ENCODE measurements at places on chromosomes 7 and 10.

DNA sequence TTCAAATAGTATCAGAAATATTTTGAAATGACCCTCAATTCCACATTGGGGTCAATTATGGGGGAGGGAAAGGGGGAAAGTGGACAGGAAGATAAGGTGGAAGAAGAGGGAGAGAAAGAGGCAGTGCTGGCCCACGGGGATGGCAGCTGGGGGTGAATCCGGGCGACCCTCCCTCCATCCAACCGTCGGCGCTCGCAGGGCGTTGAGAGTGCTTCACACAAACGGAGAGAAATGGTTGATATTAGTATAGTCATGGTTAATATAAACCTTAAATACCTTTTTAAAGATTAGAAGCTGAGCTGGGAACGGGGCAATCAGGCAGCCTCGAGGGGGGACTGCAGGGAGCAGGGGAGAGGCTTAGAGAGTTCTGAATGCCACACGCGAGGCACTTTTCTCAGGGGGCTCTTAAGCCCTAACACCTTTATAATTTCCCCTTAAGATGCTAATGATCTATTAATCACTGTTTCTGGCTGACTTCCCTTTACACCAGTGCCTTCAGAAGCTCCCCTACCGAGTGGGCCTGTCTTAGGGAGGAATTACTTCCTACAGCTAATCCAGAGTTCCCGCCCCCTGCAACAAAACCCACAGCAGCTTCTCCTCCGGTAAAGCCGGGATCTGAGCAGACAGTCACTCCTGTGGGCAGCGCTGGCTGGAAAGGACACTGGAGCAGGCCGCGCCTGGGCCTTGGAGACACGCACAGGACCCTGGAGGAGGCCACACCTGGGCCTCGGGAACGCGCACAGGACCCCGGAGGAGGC, 39.5 kb downstream of the PRKAG2 start:
- DNase-seq: no peak

DNA sequence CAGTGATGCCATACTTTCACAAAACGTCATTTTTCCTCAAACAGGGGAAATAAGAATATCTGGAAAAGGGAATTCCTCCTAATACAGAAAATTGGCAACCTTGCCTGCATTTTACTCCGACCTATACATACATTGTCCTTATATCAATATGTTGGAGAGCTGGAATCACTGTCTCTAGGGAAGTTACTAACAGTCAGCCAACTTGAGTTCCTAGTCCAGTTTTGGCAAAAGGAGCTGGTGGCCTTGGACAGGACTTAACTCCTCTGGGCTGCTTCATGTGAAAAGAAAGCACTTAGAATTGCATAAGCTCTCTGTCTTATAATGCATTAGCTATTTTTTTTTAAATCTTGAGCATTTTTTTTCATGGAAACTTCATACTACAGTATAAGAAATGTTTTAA, 174.2 kb upstream of the HGF start:
- peak; percentile 22 for DNase-seq

DNA sequence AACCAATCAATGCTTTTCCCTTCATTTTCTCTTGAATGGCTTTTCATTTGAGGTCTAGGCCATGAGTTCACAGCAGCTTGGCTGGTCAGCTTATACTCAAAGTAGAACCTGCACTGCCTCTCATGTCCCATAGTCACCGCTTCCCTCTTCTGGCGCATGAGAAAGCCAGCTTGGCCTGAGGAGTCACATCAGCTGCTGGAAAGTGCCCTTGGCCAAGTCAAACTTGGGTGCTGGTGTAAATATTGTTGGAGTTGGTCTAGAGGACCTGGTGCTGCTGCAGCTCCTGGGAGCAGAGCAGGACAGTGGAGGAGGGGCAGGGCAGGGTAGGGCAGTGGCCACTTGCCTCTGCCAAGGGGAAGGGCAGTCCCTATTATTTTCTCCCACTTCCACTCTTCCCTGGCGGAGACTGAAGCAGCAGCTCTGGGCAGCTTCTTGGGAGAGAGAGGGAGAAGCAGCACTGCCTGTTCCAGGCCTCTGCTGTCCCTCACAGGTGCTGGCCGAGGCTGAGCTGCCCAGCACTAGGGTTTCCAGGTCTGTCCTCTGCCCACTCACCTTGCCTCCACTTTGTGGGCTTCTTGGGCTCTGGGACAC, 12.8 kb downstream of the UBE2D4 start:
- DNase-seq: no peak

- DNase-seq: no peak
These were observed at the start of gene CDHR3 for GRCh38 chr7:105963038-105963667. Gene CDHR3, plus strand, starts transcription at chr7:105963264. Its CDS starts 55 bp downstream, at chr7:105963319.

GRCh38 chr7:24119852-24120251, 164.1 kb upstream of the NPY start:
- DNase-seq: no peak

- DNase-seq: peak; percentile 90
These were observed 108.1 kb upstream of the AGR3 start for GRCh38 chr7:16989811-16990413.

- DNase-seq: no peak
These were observed 27.4 kb upstream of the PSAP start for GRCh38 chr10:71878327-71879034.

DNA sequence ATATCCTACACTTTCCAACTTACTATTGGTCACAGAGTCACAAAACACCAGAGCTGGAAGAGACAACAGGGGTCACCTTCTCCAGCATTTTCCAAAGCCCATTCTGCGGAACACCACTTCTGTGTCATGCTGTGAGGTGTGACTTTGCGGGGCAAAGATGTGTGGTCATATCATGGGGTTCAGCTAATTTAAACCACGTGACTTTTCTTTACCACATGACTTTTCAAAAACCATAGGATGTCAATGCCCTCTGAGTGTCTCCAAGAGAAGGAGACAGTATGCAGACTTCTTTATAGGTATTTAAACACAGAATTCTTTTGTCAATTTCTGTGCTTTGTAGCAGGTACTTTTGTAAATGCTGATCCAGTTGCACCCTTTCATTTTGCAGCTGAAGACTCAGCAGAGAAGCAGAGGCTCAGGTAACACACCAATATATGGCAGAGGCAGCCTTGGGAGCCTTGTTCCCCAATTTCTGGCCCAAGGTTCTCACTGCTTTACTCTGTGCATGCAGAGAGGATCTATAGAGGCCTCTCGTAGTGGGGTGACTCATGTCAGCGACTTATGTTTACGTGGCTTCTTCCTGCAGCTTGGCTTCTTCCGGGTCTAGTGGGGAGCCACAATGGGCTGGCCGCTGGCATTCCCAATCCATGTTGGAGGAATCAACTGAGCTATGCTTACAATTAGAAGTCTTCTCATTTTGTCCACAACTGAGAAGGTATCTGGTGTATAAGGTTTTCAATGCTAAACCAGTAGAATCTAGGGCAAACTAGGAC, 104.0 kb upstream of the RHOBTB1 start:
- no peak for DNase-seq

- DNase-seq: no peak
These were observed 211.6 kb upstream of the ZMIZ1 start for GRCh38 chr10:78857193-78857592.

GRCh38 chr10:62589689-62590088, 214.8 kb upstream of the ADO start:
- DNase-seq: peak; percentile 34

DNA sequence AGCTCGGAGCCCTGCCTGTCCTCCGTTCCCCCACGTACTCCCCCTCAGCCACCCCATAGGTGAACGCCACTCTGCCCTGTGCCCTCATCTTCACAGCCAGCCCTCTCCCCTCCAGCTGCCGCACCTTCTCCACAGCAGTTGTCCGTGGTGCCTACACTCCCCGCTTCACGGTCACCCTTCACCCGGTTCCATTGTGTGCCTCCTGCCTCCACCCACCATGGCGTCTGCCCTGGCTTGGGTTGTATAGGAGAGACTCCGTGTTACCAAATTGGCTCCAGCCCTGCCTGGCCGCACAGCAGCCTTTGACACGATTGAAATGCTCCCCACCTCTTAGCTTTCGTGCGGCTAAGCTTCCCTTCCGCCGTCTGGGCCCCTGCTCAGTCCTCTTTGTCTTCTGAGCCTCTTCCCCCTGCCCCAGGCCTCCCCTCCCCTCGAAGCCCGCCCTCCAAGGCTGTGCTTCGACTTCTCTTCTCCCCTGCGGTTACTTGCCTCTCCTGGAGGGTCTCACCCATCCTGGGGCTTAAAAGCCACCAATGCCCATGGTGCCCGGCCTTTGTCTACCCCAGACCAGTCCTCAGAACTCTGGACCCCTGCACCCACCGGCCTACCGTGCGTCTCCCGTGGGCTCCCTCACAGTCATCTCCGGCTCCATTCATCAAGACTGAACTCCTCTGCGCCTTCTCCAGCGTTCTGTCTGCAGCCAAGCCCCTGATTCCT, 18.5 kb upstream of the NODAL start:
- DNase-seq: no peak

- no peak for DNase-seq
These were observed 62.0 kb downstream of the TFEC start for GRCh38 chr7:115968596-115968995.

GRCh38 chr10:8085251-8085650, 30.8 kb downstream of the GATA3 start:
- no peak for DNase-seq

- DNase-seq: no peak
These were observed 135.3 kb downstream of the HBP1 start for GRCh38 chr7:107304063-107304462.

DNA sequence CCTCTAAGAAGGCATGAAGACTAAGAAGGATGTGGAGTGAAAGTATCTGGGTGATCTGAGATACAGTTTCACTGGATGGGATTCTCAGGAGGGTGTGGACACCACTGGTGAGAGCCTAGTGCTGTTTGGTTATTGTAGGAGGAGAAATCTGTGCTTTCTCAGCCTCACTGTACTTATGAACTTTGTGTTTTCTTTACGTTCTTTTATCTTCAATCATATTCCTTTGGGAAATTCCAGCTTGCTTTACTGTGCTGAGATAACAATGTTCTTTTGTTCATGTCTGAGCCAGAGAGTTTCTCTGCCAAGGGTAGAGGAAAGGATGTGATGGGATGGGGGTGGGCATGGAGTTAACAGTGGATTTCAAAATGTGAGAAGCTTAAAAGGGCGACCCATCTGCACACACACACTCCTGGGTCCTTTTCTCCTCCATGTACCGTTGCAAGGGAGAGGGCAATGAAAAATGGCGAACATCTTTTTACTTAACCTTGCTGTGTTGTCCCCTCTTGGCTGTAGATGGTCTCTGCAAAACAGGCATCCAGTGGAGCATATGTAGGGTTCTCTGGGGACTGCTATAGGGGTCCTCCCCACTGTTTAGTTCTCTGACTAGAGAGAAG, 25.0 kb upstream of the TAX1BP1 start:
- DNase-seq: peak; percentile 89

DNA sequence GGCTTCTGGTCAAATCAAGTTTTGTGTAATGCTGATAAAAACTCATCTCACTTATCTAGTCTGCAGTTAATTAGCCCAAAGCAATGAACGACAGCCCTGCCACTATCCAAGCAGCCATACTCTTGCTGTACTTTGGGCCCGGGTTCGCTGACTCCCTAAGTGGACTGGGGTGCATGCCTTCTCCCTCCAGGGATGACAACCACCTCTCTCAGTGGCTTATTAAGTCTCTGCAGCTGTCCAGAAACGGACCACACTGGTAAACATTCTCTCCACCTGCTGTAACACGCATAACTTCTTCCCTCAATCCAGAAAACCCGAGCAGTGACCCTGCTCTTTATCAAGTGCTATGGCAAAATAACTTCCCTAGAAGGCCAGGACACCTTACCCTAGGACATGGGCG, 3.9 kb downstream of the FBXW4 start:
- no peak for DNase-seq

DNA sequence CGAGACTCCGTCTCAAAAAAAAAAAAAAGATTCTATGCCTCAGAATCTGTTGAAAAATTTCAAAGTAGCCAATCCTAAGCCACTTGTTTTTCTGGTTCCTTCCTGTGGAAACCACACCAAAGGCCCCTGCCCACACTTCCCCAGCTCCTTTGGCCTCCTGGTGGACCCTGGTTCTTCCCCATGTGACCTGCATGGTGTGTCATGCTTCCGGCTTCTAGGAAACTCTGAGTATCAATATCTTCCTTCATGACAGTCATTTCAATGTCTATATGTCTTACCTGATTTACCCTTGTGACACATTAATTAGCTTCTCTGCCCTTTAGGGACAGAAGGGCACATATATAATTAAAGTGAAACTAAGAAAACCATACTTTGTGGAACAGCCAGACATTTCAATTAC, 80.4 kb upstream of the GRB10 start:
- no peak for DNase-seq

- DNase-seq: peak; percentile 84
These were observed 11.2 kb downstream of the AVL9 start for GRCh38 chr7:32506266-32507054.

DNA sequence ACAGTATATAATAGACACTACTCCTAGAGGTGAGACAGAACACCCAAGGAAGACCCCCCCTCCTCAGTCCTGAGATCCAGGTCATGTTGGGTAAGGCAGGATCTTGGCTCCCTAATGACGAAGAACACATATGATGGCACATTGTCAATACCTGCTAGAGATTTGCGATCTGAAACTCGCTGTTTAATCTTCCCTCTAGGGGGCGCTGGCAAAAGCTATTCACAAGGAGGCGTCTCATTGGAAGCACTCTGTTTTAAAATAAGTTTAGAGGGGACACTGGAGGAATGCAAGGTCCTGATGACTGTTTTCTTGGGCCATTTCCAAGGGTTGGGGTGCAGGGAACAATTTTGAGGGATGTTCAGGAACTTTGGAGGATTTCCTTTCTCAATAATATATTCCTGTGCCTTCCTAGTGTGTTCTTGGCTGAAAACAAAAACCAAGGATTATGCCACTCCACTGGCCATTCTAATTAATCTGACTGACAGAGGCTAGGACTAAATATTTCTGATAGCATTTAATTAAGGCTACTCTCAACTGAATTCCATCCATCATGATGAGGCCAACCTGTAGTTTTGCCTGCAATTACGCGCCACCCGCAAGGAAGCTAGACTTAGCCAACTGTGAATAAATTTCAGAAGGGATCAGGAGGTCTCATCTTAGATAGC, 1013.8 kb upstream of the MBL2 start:
- no peak for DNase-seq

GRCh38 chr7:133065301-133065700, 16.6 kb downstream of the CHCHD3 start:
- no peak for DNase-seq

DNA sequence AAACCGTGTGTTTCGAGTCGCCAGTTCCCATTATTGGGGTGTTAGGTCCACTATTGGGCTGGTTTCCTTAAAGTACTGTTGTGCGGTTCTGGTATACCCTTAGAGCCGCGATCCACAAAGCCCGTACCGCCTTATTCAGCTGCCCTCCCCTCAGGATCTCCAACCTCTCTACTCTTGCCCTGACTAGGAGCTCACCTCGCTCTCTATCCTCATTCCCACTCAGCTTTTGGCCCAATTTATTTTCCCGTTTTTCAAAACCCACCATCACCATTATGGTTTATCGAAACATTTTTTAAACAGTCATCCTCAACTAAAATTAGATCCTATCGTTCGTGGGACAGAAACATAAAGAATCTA, 461 bp upstream of the ETV1 start:
- DNase-seq: no peak

- peak; percentile 67 for DNase-seq
These were observed 89.2 kb downstream of the RNLS start for GRCh38 chr10:88493691-88494483.

DNA sequence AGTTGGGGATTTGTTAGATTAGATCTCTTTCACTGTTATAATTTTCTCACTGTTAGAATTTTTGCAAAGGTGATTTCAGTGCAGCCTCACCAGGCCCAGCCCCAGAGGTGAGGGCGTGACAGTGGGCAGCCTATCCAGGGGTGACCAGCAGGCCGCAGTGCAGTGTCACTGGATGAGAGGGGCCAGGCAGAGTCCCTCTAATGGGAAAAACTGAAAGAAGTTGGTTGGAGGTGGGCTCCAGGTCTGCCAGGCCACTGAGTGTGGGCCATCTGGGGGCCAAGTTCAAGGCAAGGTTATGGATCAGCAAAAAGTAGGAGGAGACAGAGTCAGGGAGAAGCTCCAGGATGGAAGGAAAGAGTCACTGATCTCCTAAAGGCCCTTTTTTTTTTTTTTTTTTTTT, 90.5 kb upstream of the SDK1 start:
- DNase-seq: no peak

All from cardiac fibroblast (primary cell).